ENCODE measurements at places on chromosomes 6 and 20. TPM values are rescaled to one million over a fixed set of nuclear protein-coding genes. Genes with fewer than 3 reads are reported as not detected.
A peak's percentile ranks its signal among the peaks of the same experiment; 100 is the strongest.

DNA sequence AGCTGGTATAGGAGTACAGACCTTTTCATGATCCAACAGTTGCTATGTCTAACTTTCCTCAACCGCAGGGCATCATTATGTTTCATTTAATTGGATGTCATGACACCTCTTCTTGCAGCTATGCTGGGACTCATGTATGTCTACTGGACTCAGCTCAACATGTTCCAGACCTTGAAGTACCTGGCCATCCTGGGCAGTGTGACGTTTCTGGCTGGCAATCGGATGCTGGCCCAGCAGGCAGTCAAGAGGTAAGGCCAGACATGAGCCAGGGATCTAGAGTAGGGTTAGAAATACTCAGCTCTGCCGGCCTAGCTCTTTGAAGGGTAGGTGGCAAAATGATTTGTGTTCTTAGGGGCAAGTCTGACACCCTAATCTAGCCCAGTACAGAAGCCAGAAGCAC, 25.2 kb downstream of the GHRH start:
- no peaks in the 10 kb centered on the region for H3K4me1 ChIP-seq
- peaks cover 83% of the 10 kb centered on the region for H3K36me3 ChIP-seq
- no peaks in the 10 kb centered on the region for H3K27me3 ChIP-seq
- DNase-seq, result no peak

DNA sequence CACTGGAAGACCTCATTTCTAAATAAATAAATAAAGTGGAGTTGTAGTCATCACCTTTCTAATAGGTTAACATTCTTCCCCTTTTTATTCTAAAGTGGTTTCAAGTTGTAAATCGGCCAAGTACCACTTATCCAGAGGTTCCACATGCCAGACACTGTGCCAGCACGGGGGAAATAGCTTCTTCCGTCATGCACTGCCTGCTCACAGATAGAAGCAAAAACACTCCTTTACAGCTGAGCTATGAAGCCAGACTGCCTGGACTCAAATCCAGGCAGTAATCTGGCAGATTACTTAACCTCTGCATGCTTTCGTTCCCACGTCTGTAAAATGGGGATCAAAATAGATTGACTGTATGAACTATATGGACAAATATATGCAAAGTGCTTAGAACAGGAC, 17.2 kb upstream of the SCML4 start:
- H3K27ac ChIP-seq, result no peak overlapping the region
- DNase-seq, result no peak
- no peaks in the 10 kb centered on the region for H3K4me1 ChIP-seq
- H3K36me3 ChIP-seq, result no peaks in the 10 kb centered on the region

GRCh38 chr6:107866606-107867301, 42.6 kb upstream of the SCML4 start:
- peaks cover 25% of the 10 kb centered on the region for H3K4me1 ChIP-seq
- H3K27ac ChIP-seq, result no peak overlapping the region
- no peaks in the 10 kb centered on the region for H3K27me3 ChIP-seq
- H3K4me3 ChIP-seq, result no peak overlapping the region
- peaks cover 3% of the 10 kb centered on the region for H3K36me3 ChIP-seq

- no peak overlapping the region for H3K27ac ChIP-seq
- peaks cover 9% of the 10 kb centered on the region for H3K4me1 ChIP-seq
- no peak for DNase-seq
- no peak overlapping the region for H3K4me3 ChIP-seq
Measured at GRCh38 chr6:72944660-72945059, 280.6 kb downstream of the KHDC1L start.

GRCh38 chr6:135347887-135348286, 149.7 kb downstream of the AHI1 start:
- no peak overlapping the region for H3K27ac ChIP-seq
- H3K4me1 ChIP-seq, result peaks cover 8% of the 10 kb centered on the region
- no peak for DNase-seq
- H3K27me3 ChIP-seq, result no peaks in the 10 kb centered on the region
- no peaks in the 10 kb centered on the region for H3K36me3 ChIP-seq

GRCh38 chr20:47950124-47950912, 165.0 kb upstream of the SULF2 start:
- peak; percentile 81 for DNase-seq
- peaks cover 16% of the 10 kb centered on the region for H3K27me3 ChIP-seq
- H3K36me3 ChIP-seq, result no peaks in the 10 kb centered on the region

GRCh38 chr6:152502421-152503188, 134.6 kb downstream of the SYNE1 start:
- H3K36me3 ChIP-seq, result no peaks in the 10 kb centered on the region
- peak; percentile 31 for DNase-seq
- no peak overlapping the region for H3K4me3 ChIP-seq

DNA sequence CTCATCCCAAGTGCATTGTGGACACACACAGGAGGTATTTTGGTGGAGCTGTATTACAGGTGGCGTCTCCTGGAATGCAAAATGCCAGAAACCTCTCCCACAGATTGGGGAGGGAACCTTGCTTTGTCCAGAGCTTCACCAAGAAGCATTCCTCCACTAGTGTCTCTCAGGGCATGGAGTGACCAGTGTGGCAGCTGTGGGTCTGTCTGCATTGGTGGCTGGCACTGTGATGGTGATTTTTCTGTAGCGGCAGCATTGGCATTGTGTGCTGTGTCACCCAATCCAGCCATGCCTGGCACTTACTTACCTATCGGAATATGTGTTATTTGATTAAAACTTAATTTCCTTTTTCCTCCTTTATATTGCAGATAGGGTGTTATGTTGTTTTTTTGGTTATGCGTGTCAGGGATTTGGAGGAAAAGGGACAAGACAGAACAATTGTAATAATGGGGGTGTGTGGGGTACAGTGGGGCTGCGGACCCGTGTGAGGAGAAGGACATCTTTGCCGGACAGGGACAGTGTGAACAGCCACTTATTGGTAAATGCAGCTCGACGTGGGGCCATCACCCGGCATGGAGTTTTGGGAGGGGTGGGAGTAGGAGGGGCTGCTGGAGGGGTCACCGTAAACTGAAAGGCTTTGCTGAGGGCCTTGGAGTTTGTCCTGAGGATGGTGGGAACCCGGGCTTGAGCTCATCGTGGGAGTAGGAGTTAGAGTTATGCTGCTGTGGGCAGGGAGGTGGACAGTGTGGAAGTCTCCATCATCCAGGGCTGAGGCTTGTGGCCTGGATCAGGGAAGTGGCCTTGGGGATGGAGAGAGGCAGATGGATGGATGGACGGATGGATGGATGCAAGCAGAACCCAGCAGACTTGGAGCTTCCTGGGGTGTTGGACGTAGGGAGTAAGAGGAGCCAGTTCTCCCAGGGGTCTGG, 105.0 kb downstream of the SYCP2 start:
- no peak overlapping the region for H3K4me3 ChIP-seq
- H3K27me3 ChIP-seq, result peaks cover 5% of the 10 kb centered on the region
- H3K27ac ChIP-seq, result no peak overlapping the region
- no peaks in the 10 kb centered on the region for H3K36me3 ChIP-seq
- no peak for DNase-seq
- H3K4me1 ChIP-seq, result no peaks in the 10 kb centered on the region

GRCh38 chr20:45867819-45868176, 10.4 kb downstream of the ZSWIM3 start:
- H3K4me3 ChIP-seq, result peak overlapping the region; percentile 4
- H3K27me3 ChIP-seq, result no peaks in the 10 kb centered on the region
- peaks cover 12% of the 10 kb centered on the region for H3K4me1 ChIP-seq
- no peaks in the 10 kb centered on the region for H3K36me3 ChIP-seq

- H3K36me3 ChIP-seq, result no peaks in the 10 kb centered on the region
- no peak overlapping the region for H3K4me3 ChIP-seq
- H3K4me1 ChIP-seq, result no peaks in the 10 kb centered on the region
- H3K27ac ChIP-seq, result no peak overlapping the region
Measured at GRCh38 chr20:52251827-52252226, 60.2 kb upstream of the ZFP64 start.

DNA sequence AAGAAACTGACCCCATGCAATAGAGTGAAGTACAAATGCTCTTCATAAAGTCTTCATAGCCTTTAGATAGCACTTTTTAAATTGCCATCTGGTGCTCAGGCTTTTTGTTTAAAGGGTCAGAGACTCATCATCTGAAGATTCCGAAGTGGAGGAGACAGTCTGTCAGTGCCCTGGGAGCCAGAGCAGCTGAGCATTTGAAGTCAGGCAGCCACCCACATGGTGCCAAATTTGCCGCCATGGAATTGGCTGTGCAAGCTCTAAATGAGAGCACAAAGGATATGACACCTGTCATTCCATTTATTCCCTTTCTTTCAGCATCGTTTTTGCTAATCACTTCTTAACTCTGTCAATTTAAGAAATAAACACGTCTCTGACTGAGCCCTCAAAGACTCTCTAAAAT, 32.8 kb upstream of the CEP162 start:
- H3K36me3 ChIP-seq, result no peaks in the 10 kb centered on the region
- DNase-seq, result no peak

- no peaks in the 10 kb centered on the region for H3K36me3 ChIP-seq
- DNase-seq, result peak; percentile 91
- peaks cover 6% of the 10 kb centered on the region for H3K4me1 ChIP-seq
- H3K4me3 ChIP-seq, result peak overlapping the region; percentile 87
- peak overlapping the region; percentile 59 for H3K27ac ChIP-seq
Measured at GRCh38 chr6:27495386-27496135, 22.7 kb upstream of the ZNF184 start.

- H3K27ac ChIP-seq, result peak overlapping the region; percentile 70
- H3K36me3 ChIP-seq, result no peaks in the 10 kb centered on the region
- H3K4me1 ChIP-seq, result peaks cover 21% of the 10 kb centered on the region
- peak overlapping the region; percentile 49 for H3K4me3 ChIP-seq
- H3K27me3 ChIP-seq, result no peaks in the 10 kb centered on the region
Measured at GRCh38 chr20:51532577-51533191, 9.8 kb downstream of the NFATC2 start.

GRCh38 chr20:33442136-33443005, 1.2 kb downstream of the SNTA1 start:
- H3K27me3 ChIP-seq, result no peaks in the 10 kb centered on the region
- H3K36me3 ChIP-seq, result no peaks in the 10 kb centered on the region
- H3K4me3 ChIP-seq, result peak overlapping the region; percentile 78
- H3K4me1 ChIP-seq, result peaks cover 10% of the 10 kb centered on the region

Gene RNF144B
- 5.8 TPM for total RNA-seq

Gene CAP2
- 10.0 TPM for total RNA-seq

Gene RNASET2
- total RNA-seq, result 41.3 TPM

Gene RIPOR3
- 2.4 TPM for total RNA-seq

Gene SLC17A1
- total RNA-seq, result not detected
